Activated naive CD8-positive, alpha-beta T cell treated with anti-CD3 and anti-CD28 coated beads, Interleukin-2, amount 50 U/mL, for 24 hours (primary cell): ENCODE measurements at places on chromosomes 12 and 14.

DNA sequence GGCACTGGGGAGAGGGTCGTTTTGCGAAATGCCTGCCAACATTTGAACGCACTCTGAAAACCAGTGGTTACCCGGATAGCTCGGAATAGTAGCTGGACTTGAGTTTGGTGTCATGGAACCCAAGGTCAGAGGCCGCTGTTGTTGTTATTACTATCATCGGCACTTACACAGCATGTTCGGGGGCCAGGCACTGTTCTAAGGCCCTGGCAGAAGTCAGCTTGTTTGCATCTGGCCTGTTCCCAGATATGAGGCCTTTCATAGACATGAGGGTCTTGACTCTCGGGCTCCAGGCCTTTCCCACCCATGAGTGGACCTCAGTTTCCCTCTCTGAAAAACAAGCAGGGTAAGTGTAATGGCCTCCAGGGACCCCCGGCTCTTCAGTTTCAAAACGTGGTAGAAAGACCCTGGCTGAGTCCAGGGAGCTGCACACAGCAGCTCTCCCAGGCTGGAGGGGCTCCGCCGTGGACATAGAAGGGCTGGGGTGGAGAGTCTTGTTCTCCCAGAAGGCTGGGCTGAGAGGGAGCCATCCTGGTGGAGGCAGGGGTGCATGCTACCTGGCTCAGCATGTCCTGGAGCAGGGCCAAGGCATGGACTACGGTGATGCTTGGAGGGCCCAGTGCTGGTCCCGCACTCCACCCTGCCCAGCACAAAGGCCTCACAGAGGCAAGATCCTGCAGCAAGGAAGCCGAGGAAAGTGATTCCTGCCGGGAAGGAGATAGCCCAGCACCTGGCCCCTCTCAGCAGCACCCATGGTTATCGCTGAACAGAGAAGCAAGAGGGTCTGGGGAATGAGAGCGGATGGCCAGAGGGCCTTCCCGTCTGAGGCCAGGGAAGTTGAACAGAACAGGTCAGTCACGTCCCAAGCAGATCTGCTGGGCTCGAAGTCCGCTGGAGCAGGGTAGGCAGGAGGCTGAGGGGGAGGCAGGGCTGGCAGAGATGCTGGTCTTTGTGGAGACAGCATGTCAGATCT lies 63.5 kb upstream of the C14orf180 start:
- no peak for DNase-seq

DNA sequence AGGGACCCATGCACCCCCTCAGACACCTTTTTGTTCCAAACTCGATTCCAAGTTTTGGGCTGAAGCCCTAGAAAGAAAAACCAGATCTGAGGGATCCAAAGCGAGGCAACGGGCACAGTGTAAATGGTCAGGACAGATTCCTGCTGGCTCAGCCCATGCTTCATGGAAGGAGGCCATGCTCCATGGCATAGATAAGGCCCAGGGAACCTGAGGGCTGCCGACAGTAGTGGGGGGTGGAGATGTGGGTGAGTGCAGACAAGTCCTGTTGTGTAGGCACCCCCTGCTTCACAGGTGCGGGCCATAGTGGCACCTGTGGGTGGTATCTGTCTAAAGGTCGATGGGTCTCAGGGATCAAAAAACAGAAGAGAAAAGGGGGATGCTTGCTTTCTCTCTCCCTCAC lies 42.1 kb downstream of the TNFAIP2 start:
- DNase-seq = no peak

GRCh38 chr12:85765453-85765869 lies 70.7 kb downstream of the RASSF9 start:
- DNase-seq = no peak

DNA sequence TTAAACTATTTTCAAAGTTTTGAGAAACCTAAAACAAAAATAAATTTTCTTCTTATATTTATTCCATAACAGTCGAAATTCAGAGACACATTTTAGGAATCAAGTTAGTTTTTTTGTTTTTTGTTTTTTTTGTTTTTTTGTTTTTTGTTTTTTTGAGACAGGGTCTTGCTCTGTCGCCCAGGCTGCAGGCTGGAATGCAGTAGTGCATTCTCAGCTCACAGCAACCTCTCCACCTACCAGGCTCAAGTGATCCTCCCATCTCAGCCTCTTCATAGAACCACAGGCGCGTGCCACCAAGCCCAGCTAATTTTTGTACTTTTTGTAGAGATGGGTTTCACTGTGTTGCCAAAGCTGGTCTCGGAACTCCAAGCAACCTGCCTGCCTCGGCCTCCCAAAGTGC lies 18.5 kb upstream of the DNAAF2 start:
- no peak for DNase-seq

DNA sequence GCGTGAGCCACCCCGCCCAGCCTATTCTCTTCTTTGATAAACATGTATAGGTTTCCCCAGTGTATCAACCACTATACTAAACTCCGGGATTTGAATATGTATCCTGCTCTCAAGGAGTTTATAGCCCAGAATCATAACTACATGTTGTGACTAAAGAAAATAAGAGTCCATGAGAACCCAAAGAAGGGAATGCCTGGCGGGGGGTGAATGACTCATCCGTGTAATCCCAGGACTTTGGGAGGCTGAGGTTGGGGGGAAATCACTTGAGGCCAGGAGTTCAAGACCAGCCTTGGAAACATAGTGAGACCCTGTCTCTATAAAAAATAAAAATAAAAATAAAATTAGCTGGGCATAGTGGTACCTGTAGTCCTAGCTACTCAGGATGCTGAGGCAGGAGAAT lies 57.2 kb downstream of the SIX6 start:
- no peak for DNase-seq

DNA sequence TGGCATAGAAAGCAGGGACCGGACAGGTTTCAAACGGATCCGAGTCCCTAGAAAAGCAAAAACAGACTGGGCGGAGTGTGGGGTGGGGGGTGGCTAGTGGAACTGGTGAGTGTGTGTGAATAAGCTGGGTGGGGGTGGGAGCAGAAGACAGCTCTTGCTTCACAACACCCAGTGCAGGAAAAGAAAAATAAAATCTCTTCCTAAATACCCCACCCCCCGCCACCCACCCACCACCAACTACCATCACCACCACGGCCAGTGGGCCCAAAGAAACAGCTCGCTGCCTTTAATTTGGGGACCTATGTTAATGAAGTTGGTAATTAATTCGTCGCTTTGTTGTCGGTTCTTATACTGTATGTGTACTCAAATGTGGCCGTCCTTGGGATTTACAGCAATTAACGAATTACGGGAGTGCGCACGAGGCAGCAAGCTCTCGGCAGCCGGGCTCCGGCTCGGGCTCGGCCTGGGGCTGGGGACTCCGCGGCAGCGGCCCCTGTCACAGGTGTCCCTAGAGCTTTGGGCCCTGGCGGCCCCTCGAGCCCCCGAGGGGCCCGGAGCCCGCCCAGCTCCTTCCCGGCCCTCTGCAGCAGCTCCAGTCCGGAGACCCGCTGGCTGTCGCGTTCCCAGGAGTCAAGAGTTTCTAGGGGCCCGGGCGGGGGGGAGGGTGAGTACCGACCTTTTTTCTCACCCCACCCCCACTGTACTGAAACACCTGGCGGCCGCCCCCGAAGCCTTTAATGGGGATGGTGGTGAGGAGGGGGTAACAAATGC lies 1.5 kb upstream of the OTX2 start:
- DNase-seq = no peak

DNA sequence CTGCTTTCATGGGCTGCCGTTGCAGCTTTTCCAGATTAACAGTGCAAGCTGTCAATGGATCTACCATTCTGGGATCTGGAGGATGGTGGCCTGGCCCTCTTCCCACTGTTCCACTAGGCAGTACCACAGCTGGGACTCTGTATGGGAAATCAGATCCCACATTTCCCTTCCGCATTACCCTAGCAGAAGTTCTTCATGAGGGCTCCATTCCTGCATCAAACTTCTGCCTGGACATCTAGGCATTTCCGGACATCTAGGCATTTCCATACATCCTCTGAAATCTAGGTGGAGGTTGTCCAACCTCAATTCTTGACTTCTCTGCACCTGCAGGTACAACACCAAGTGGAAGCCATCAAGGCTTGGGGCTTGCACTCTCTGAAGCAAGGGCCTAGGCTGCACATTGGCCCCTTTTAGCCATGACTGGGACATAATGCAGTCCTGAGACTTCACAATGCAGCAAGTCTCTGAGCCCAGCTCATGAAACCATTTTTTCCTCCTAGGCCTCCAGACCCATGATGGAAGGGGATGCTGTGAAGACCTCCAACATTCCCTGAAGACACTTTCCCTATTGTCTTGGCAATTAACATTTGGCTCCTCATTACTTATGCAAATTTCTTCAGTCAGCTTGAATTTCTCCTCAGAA lies 863.3 kb downstream of the C12orf50 start:
- DNase-seq = no peak

- DNase-seq = no peak
Measured at GRCh38 chr12:48145981-48146380, 11.3 kb downstream of the ASB8 start.

- no peak for DNase-seq
Measured at GRCh38 chr14:54048311-54048710, 91.7 kb upstream of the BMP4 start.

GRCh38 chr14:25406818-25407217 lies 356.9 kb upstream of the STXBP6 start:
- DNase-seq = peak; percentile 5

DNA sequence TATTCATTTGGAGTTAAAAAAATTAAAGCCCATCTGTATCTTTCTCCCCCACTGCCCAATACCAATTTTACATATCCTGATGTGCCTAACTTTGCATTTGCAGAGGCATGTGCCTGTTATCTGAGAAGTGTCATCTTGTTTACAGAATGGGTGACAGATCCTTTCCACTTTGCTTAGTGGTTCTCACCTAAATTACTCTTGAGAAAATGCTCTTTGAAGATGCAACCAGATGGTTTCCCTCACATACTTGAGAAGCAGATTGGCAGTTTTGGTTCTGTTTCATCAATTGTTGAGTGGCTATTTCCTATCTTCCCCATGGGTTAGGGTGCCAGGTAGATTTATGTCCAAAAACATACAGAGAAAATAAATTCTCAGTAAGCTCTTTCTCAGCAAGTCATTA lies 1051.4 kb upstream of the ATXN7L3B start:
- no peak for DNase-seq

DNA sequence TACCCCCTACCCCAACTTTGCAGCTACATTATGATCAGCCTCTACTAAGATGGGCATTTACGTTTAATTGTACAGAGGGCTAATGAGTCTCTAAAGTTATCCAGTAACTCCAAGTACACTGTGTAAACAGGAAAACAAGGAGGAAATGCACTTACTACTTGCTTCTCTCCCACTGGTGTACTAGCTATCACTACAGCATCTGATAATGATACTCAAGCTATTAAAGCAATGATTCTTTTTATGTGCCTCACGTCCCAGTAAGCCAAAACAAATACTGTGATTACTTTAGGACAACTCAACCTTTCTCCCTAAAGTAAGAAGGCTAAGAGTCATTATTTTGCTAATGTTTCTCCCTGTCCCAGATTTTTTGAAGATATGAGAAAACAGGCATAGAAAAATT lies 128.6 kb upstream of the CCDC175 start:
- DNase-seq = no peak
